Ecto neural progenitor cell (in vitro differentiated cells): ENCODE measurements at places on chromosomes 11 and 22.

- DNase-seq = peak; percentile 40
Observed at GRCh38 chr11:12503039-12503484, 125.7 kb downstream of the PARVA start.

- DNase-seq = no peak
Observed at GRCh38 chr11:35230388-35230787, 91.4 kb downstream of the CD44 start.

GRCh38 chr11:123211981-123212380 lies 16.9 kb upstream of the CLMP start:
- DNase-seq = no peak

- DNase-seq = no peak
Observed at GRCh38 chr11:6771926-6772893, at the start of gene OR2AG2. Gene OR2AG2, minus strand, starts transcription at chr11:6771976. Its CDS starts 3,019 bp downstream, at chr11:6768957.

- no peak for DNase-seq
Observed at GRCh38 chr11:45945397-45945999, 23.0 kb downstream of the LARGE2 start.

- DNase-seq = no peak
Observed at GRCh38 chr22:29795663-29796062, 28.5 kb downstream of the UQCR10 start.
